ENCODE measurements at places on chromosomes 4 and X.

GRCh38 chr4:25117274-25117673 lies 43.0 kb downstream of the SEPSECS start:
- no peak for DNase-seq

DNA sequence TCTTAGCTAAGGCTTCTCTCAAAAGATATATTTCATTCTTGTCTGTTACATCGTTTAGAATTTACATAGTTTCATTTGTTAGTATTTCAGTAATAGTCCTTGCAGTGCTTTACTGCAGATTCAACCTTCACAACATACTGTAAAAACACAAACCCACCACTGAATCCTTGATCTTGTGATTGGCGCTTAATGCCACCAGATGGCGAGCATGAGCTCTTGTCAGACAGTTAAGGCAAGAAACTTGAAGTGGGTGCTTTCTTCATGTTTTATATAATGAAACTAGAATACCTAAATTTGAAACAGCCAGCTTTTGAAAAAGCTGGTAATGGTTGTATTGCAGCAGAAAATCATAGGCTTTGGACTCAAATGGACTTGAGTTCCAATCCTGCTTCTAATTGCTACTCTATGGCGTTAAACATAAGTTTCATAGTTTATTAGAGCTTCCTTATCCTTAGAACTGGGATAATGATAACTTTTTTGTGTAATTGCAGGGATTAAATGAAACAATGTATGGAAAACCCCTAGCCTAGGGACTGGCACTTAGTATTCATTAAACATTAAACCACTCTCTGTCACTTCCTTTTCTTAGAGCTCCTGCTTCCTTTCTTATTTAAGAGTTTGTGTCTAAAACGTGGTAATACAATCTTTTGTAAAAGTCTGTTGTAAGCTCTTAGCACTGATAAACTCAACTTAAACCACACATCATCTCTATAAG lies 95.1 kb downstream of the USP9X start:
- peak; percentile 49 for DNase-seq

GRCh38 chrX:118802857-118803256 lies 20.8 kb upstream of the ZCCHC12 start:
- no peak for DNase-seq

DNA sequence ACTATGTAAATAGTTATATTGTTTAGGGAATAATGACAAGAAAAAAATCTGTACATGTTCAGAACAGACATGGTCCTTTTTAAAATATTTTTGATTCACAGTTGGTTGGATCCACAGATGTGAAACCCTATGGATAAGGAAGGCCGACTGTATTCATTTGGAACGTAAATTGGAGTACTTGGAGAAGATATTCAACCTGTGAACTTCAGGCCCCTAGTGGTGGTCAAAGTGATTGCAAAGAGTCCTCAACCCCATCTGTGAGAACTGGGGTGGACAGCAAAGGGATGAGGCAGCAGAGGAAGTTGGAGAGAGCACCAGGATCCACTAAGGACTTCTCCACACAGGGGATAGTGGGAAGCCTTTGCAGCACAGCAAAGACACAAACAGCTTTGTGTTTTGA lies 6.2 kb upstream of the CXCL13 start:
- no peak for DNase-seq

- no peak for DNase-seq
Measured at GRCh38 chr4:78484574-78484973, 67.0 kb upstream of the ANXA3 start.

DNA sequence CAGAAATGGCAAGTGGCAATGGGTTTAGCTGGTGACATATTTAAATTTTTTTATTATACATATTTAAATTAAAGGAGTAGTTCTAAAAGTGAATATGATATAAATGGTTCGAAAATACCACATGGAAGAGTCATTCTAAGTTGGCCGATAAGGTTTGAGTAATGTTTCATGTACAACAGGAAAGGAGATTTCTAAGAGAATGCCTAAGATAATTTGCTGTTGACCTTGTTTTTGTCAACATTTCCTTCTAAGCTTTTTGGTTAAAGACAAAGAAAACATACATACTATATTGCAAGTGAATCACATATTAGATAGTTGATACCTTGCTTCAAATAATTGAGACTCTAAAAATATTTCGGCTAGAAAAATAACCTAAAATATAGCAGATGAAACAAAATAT lies 526.6 kb upstream of the SLIT2 start:
- no peak for DNase-seq

GRCh38 chr4:174259580-174259979 lies 23.9 kb downstream of the FBXO8 start:
- DNase-seq: no peak

DNA sequence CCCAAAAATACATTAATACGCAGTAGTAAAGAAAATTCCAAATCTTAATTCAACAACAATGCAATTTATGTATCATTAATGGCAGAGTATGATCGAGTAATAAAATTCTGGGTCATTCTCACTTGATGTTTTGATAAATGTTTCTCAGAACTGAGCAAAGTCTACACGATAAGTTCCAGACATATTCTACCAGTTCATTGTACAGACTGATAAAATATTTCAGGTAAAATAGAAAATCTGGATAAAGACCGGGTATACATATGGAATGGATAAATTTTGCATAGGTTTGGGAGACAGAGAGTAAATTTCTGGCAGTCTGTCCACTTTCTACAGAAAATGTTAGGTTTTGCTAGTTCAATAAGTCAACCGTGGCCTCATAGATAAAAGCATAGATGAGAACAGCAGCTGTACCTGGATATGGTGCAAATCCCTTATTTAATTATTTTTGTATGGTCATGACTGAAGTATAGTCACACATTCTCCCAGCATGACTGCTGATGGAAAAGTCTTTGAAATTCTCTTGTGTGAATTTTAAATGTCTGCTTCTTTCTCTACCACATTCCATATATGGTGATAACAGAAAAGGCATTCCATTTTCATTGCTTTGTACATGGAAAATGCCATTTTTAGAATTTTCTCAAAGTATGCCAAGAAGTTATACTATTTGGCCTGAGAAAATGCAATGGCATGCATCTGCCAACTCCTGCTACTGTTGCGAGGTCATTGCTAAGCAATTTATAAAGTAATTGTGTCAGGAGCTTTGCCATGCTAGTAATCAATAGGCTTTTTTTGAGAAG lies 301.9 kb upstream of the ARSJ start:
- DNase-seq: no peak

DNA sequence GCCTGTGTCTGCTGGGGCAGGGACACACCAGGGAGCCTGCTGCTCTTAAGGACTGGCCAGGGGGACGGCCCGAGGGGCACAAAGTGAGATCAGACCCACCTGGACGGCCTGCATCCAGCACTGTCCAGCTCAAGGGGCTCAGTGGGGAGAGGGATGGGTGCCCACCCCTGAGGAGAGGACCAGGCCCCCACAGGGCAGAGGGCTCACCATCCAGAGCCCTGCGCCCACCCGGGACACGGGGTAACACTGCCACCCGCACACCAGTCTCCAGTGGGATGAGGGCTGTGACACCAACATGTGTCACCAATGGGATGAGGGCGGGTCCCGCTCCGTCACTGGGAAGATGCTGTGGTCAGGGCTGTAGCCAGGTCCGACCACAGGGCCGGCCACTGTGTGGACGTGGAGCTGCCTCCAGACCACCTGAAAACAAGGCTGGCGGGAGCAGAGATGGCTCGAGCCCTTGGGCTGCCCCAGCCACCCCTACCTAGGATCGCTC lies 13.2 kb downstream of the DGKQ start:
- no peak for DNase-seq

DNA sequence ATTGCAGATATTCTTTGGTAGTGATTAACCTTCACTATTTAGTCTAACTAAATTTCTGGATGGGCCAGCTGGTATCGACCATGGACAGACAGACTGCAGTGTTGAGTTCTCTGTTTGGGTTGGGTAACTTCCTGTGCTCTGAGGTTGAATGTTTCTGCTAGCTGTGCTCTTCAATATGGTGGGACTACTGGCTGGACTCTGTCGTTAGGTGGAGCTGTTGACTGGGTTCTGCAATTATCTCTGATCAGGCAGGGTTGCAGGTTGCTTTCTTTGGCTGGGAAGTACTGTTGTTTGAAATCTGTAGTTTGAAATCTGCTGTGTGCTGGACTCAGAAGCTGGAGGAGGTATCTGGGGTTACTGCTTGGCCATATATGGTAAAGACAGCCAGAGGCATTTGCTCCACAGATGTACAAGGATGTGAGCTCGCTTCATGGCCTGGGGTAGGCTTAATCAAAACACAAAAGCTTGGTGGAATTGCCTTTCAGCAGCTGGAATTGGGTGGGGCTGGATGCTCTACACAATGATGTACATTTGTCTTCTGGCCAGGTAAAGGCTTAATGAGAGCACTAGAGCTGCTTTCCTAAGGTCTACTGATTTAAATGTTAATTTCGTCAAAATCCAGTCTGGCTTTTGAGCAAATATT lies 1472.0 kb downstream of the FAM133A start:
- DNase-seq: no peak

GRCh38 chr4:125313497-125313896 lies 1.3 kb upstream of the FAT4 start:
- DNase-seq: peak; percentile 8

- DNase-seq: peak; percentile 28
Measured at GRCh38 chrX:70030301-70030767, 19.4 kb downstream of the AWAT2 start.

GRCh38 chrX:129572422-129572821 lies 32.4 kb downstream of the OCRL start:
- DNase-seq: no peak

DNA sequence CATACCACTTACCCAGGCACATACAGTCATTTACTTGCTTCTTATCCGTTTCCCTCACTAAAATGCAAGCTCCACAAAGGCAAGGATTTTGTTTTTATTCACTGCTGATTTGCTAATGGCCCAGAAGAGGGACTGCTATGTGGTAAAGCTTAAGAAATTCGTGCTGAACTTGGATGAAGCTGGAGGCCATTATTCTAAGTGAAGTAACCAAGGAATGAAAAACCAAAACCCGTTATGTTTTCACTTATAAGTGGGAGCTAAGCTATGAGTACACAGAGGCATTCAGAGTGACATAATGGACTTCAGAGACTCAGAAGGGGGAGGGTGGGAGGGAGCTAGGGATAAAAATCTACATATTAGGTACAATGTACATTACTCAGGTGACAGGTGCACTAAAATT lies 47.2 kb downstream of the RAB33B start:
- DNase-seq: no peak

GRCh38 chrX:19674041-19674789 lies 158.9 kb upstream of the MAP3K15 start:
- DNase-seq: no peak

DNA sequence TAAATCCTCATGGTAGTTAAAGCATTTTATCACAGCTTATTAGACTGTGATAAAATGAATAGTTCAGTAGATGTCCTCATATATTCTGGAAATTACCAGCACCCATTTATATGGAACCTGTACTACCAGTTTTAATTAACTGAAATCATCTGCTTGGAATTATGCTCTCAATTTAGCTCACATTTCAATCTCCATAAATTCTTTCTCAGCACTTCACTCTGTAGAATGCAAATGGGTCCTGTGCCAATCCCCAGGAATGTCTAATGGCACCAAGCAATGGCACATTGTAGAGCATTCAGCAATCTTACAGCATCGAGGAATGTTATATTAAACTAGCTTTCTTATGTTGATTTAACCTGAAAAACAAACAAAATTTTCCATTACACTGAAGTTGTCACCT lies 355.1 kb downstream of the PDHA2 start:
- DNase-seq: no peak

DNA sequence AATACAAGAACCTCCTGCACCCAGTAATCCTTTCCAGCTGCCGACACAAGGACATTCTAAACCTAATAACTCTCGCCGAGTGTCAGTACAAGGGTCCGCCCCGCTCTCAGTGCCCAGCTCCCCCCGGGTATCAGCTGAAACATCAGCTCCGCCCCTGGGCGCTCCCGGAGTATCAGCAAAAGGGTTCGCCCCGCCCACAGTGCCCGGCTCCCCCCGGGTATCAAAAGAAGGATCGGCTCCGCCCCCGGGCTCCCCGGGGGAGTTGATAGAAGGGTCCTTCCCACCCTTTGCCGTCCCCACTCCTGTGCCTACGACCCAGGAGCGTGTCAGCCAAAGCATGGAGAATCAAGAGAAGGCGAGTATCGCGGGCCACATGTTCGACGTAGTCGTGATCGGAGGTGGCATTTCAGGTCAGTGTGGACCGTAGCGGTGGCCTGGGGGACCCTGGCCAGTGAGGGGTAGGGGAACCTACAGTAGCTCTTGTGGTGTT lies at the start of gene MAOA:
TSS of gene MAOA (plus strand) at position 295 of the 490 bp plus-strand sequence. CDS start at position 338, 43 bp downstream.
- DNase-seq: peak; percentile 60

All from hematopoietic multipotent progenitor cell treated with erythropoietin and hydrocortisone succinate and interleukin-3 and kit ligand, for 17 days (in vitro differentiated cells).